Hippocampal formation (tissue), 2 donors: ENCODE measurements at places on chromosomes 7 and 10.

- DNase-seq, result no peak
Measured at GRCh38 chr10:109374215-109374614, 549.1 kb downstream of the XPNPEP1 start.

DNA sequence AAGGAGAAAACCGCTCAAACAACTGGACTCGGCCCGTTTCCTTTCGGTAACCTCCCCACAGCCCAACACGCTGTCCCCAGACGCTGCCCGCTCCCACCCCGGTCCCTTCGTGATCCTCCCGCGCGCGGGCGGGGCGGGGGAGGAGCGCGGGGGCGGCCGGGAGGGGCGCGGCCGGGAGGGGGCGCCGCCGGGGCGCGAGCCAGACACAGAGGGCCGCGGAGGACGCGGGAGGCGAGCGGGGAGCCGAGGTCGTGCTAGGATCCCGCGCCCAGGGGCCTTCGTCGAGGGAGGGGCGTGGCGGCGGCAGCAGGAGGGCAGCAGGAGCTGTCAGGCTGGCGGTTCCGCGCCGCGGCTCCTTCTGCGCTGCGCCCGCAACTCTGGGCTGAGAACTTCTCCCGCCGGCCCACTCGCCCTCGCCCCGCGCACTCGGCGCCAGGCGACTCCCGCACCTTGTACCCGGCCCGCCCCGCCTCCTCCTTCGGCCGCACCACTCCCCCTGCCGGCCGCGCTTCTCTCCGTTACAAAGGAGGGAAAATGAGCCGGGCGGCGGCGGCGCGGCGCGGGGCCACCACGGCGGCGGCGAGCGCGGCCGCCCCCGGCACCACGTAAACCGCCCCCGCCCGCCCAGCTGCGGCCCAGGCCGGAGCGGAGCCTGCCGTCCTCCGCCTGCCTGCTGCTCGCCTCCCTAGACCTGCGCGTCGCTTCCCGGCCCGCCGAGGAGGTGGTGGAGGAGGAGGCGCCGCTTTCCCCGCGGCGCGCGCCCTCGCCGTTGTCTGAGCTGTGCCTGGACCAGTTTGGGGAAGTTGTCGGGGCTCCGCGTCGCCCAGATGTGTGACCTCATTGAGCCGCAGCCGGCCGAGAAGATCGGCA lies at the start of gene CDK14:
TSS of gene CDK14 (plus strand) at position 521 of the 870 bp plus-strand sequence. CDS start at position 828, 307 bp downstream.
- DNase-seq, result peak; percentile 52

GRCh38 chr7:46696741-46697140 lies 775.7 kb upstream of the IGFBP3 start:
- DNase-seq, result no peak

DNA sequence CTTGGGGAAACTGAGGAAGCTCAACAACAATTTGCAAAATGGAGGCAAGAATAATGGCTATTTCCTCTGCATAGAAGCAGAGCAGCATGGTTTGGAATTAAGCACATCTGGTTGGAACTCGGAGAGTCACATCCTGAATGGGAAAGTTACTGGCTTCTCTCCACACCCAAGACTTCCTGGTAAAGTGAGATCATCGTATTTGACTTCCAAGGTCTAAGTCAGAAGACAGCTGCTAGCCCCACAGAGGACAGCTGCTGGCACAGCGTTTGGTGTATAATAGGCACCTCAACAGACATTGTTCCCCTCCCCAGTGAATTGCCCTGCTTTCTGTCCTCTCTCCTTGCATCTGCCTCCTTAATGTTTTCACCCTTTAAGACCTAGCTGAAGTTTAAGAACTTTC lies 37.0 kb upstream of the NRF1 start:
- DNase-seq, result no peak

DNA sequence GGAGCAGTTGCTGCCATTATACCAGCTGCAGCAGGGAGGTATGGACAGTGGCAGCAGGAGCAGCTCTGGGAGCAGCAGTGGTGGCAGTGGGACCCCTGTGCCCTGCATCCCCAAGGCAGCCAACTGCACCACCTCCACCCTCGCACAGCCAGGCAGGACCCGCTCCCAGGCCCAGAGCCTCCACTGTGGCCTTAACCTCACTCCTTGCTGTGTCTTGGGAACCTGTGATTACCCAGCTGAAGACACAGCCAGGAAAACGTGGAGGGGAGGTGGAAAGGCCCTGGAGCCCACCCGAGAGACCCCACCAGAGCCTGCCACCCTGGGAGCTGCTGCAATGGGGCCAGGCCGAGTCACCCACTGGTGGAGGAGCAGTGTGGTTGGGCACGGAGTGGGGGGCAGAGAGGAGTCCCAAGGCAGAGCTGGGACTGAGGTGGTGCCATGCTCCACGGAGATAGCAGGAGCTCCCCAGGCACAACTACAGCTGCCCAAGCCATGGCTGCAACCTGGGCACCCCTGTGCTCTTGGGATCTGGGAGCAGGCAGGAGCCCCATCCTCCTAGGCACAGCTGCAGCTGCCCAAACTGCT lies 20.4 kb downstream of the LRRC72 start:
- DNase-seq, result no peak

- no peak for DNase-seq
Measured at GRCh38 chr7:151451626-151452571, 12.0 kb upstream of the CRYGN start.

DNA sequence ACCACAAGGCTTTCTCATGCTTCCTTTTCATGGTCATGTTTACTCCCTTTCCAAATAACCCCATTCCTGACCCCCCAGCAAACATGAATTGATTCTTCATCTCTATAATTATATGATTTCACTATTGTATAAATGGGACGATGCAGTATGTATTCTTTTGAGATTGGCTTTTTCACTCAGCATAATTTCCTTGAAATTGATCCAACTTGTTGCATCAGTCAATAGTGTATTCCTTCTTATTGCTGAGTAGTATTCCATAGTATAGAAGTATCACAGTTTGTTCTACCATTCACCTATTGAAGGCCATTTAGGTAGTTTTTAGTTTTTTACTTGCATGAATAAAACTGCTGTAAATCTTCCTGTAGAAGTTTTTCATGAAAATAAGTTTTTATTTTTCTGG lies 264.7 kb downstream of the BAMBI start:
- DNase-seq, result no peak

- DNase-seq, result no peak
Measured at GRCh38 chr10:49220031-49220430, 31.8 kb upstream of the TMEM273 start.

- no peak for DNase-seq
Measured at GRCh38 chr10:77539147-77539935, 98.3 kb downstream of the KCNMA1 start.

GRCh38 chr10:24983946-24984345 lies 31.5 kb upstream of the PRTFDC1 start:
- DNase-seq, result no peak

DNA sequence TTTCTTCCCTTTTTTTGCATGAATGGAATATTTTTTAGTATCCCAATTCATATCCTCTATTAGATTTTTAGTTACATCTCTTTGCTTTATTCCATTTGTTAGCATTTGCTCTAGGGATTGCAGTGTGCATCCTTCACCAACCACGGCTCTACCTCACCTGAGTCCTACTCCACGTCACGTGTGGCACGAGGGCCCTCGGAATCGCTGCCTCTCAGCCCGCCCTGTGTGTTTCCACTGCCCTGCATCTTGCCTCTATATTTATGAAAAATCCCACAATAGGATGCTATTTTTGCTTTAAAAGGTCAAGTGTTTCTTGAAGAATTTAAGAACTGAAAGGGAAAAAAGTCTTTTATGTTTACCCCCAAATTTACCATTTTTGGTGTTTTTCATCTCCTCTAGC lies 41.0 kb downstream of the CFAP46 start:
- no peak for DNase-seq

DNA sequence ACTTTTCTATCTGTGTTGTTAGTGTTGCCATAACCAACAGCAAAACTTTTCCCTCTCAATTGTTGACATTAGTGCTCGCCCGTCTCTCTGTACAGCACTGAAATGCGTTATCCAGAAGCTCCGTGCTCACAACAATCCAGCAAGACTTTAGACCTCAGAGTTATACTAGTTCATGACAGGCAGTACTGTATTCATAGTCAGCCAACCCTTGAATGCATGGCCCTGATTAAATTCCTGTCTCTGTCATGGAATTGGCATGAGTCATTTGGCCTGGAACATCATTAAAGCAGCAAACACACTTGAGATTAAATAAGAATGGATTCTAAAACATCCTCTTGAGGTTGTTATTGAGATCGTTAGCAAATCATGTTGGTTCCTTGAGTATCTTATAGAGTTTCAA lies 405.5 kb upstream of the C7orf33 start:
- no peak for DNase-seq
